ENCODE measurements at places on chromosomes 13 and 19.

DNA sequence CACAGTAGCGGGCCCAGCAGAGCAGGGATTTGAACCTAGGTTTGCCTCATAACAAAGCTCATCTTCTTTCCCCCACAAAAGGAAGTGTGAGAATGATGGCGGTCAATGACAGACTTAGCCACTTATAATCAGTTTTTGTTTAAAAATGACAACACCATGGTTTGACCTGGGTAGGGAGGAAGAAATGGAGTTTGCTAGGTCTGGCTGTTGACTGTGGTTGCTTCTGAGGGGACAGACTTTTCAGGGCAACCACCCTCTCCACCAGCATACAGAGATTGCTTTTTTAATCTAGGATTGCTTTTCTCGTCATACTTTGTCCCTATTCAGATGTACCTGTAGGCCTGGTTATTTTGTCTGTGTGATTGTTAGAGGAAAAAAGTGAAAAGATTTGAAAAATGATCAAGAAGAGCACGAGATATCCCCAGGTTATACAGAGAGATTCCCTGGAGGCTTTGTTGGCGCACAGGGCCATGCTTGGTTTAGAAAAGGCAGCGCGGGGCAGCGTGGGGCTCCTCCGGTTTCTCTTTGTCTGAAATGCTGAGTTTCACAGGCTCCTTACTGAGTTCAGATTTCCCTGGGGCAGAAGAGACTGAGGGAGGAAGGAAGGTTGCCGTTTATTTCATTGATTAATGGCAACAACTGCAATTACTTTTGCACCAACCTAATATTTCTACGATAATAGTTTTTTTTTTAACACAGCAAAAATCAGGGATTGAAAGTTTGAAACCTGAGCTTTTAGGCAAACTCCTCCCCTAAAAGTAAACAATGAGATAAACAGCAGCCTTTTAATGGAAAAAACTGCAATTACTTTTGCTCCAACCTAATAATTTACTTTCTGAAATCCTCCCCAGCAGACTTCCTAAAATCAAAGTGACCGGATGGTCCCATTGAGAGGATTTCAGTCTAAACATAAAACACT lies 97.0 kb upstream of the RNF113B start:
- DNase-seq: no peak

DNA sequence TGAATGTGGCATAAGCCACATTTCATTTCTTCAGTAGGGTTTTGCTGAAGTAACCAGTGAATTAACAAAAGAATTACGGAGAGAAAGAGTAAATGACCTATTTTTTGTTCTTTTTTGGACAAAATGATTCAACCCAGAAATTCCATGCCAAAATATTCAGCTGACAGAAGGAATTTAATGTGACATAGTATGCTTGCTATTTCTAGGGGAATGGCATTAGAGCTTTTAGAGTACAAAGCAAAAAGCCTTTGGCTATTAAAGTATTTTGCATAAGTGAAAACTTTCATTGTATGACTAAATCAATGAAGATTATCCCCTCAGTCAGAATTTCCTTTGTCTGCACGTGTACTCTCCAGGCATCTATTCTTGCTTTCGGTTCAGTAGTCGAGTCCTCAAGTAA lies 465.3 kb downstream of the COG6 start:
- no peak for DNase-seq

DNA sequence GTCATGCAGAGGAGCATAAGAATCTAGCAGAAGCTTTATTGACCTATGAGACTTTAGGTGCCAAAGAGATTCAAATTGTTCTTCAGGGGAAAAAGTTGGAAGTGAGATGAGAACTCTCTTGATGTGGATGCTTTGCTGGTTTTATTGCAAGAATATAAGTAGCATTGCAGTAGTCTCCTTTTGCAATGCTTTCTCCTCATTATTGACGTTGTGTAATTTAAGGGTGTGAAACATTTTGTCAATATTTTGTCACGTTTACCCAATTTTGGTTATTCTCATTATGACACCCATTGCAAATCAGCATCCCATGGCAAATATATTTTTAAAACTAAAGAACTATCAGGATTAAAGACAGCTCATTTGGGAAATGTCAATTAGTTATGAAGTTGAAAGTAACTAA lies 11.9 kb upstream of the LILRB5 start:
- DNase-seq: no peak

DNA sequence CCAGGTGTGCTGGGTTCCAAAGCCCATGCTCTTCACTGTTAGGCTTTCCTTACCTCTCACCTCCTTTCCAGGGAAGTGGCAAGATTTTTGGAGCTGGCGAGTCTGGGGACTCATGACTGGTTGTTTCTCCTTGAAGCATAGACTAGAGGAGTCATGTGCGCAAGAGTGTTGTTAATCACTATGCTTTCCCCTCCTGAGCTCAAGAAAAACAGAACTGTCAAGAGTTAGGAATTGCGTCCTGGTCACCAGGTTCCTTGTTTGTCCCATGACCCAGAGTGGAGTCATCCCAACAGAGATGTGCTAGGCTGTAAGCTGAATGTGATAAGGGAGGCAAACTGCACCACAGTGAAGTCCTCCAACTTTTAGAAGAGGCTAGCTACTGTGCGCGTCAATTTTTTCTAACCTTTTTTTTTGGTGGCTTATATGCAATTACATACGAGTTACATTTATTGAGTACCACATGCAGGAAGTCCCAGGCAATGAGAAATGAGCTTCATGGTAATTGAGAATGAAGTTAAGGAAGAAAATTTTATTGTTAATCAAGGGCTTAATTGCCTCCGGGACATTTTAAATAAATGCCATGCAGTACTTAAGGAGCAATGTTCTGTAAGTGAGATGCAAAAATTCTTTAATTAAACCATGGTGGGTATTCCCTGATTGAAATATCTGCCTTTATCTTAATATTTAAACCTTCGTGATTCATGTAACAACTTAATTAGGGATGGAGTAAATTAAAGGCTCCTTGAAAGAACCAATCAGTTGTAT lies 233.9 kb downstream of the ZIC5 start:
- no peak for DNase-seq

GRCh38 chr13:89407357-89407756 lies 1736.2 kb downstream of the SLITRK5 start:
- no peak for DNase-seq

- DNase-seq: no peak
Measured at GRCh38 chr13:21074546-21074945, 13.2 kb upstream of the LATS2 start.
